ENCODE measurements at places on chromosomes 11 and 22.

GRCh38 chr11:28756977-28757376, 648.8 kb downstream of the METTL15 start:
- DNase-seq, result no peak

DNA sequence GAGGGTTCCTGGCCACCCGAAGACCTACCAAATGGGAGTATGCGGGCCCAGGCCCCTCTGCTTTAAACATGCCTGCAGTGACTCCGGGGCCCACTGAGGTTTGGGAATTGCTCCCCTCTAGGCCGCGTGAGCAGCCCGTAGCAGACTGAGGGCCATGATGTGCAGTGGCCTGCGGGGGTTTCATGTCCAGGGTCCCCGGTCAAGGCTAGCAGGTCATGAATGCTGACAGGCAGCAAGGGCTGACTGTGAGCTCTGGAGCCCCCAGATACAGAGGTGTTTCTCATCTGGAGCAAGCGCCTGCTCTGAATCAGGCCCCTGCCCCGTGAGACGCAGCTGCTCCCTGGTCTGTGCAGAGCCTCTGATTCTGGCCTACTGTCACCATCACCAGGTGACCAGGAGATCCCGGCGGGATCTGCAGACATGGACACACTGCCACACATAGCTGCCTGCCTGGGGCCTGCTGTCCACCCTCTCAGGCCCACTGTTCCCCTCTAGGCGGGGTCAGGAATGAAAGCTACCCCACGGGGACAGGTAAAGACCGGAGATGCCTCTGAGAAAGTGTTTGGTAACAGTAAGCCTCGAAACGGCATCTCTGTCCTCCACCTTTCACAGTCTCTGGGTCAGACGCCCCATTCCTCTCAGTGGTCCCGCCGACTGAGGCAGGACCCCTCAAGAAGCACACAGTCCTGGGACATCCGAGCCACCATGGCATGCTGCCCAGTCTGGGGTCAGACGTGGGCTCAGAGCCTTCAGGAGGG, 73.3 kb downstream of the PARVB start:
- no peak for DNase-seq

DNA sequence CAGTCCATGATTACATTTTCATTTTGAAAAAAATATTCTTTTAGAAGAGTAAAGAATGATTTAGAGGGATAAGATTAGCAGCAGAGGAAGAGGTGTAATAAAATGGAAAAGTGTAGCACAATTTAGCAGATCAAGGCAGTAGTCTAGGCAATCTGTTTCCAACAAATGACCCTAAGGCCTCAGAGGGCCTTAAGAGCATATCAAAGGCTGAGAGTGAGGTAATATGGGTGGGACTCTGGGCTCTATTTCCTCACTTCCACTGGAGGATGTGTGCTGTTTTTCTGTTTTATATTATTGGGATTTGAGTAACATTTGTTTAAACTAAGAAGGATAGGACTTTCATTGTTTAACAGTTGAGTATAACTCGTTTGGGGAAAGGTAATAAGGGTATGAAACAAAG, 28.8 kb downstream of the CCDC81 start:
- DNase-seq, result no peak

DNA sequence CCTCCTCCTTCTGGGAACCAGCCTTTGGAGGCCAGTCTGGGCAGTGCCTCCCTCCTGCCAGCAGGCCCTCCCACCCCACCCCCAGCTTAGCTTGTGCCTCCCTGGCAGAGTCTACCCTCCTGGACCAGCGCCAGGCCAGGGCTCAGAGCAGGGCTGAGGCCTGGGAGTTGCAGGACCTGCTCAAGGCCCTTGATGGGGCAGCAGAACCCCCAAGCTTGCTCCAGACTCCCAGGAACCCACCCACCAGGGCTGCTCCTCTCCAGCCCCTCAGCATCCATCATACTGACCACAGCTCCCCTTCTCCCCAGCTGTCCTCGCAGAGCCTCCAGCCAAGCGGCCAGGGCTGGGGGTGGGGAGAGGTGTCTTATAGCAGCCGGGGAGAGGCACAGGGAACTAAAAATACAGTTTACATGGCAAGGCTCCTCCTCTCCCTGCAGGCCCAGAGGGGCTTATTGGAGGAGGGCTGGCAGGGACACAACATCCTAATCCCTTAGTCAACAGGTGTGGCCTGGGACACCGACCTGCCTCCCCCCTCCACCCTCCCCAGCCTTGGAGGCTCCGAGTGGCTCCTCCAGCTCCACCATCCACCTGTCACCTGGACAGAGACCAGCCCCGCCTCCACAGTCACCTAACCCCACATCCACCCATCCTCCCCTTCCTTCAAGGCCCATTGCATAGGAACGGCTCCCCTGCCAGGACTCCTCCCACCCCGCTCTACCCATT, 5.2 kb upstream of the MB start:
- DNase-seq, result no peak

DNA sequence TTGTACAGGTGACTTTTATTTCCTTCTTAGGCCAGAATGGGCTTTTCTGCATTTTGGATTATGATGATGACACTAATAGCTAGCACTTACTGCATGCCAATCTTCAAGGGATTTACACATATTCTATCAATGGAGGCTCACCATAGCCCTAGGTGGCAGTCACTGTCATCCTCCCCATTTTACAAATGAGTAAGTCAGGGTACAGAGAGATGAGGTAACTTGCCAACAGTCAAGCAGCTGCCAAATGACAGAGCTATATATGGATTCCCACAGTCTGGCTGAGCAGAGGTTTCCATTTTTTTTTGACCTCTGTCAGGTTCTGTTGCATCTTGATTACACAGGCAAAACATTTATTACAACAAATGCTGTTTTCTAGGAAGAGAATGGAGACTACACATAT, 23.8 kb upstream of the C11orf96 start:
- no peak for DNase-seq

- DNase-seq, result no peak
Measured at GRCh38 chr22:20859615-20860014, 808 bp downstream of the SNAP29 start.

DNA sequence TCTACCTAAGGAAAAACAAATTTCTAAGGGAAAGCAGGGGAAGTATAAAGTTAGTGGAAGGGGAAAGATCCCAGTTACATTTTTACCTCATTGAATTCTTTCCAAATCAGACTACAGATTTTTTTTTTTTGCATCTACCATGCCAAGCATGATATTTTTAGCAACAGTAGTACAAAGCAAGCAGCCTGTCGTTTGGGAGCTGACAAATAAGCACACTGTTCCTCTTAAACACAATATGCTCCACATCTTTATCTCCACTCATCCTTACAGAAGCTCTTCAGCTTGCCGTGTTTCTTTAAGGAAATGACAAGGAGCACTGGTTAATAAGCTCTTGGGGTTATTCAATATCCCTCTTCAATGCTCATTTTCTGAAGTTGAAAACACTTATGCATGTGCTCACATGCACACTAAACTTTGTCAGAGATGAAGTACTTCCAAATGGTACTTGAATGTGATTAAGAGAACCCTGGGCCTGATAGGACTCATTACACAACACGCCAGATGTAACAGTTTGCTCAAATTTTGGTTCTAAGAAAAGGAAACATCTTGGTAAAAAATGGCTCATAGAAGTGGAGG, 53.8 kb downstream of the PAX6 start:
- DNase-seq, result no peak

DNA sequence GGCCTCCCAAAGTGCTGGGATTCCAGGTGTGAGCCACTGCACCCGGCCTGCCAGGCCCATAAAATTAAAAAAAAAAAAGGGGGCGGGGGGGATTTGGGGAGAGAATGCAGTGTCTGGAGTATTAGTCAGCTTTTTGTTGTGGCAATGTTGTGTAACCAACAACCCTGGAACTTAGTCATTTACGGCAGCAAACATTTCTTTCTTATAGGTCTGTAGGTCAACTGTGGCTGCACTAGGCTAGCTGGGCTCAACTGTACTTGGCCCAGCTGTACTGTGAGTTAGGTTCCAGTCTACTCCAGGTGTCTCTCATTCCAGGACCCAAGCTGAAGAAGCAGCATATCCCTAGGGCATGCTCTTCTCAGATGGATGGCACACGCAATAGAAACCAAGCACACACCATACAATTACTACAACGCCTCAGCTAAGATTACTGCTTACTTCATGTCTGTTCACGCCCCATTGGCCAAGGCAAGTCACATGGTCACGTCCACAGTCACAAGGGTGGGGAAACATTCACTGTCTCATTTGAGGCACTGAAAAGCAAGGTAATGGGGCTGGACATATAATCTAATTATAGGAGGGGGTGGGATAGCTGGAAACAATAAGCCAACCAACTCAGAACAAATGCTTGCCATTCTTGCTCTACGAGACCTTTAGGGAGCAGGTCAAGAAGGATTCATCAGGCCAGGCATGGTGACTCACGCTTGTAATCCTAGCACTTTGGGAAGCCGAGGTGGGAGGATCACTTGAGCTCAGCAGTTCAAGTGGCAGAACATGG, 10.4 kb upstream of the SPINDOC start:
- no peak for DNase-seq

DNA sequence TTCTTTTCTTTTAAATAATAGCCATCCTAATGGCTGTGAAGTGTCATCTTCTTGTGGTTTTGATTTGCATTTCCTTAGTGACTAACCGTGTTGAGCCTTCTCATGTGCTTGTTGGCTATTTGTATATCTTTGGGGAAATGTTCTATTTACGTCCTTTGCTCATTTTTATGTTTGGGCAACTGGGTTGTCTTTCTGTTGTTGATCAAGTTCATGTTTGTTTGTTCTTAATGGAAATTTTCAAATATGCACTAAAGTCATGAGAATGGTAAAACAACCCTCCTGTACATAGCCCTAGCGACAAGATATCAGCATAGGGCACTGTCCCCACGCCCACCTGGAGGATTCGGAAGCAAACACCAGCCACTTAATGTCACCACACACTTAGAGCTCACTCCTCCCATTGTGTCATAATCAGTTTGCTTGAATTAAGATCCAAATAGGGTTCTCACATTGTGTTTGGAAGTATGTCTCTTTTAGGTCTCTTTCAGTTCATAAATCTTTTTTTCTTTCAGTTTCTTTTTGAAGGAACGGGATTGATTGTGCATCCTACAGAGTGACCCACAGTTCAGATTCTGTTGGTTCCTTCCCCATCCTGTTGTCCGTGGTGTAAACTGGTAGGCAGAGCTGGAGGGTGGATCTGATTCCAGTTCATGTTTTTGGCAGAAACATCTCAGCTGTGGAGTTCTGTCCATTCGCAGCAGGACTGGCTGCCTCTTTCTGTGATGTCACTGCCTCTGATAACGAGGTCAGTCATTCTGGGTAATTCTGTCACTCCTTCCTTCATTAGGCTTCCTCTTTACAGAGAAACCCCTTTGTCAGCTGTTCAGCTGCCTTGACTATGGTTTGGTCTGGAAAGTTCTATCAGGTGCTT, 26.4 kb upstream of the ADORA2A start:
- DNase-seq, result no peak

DNA sequence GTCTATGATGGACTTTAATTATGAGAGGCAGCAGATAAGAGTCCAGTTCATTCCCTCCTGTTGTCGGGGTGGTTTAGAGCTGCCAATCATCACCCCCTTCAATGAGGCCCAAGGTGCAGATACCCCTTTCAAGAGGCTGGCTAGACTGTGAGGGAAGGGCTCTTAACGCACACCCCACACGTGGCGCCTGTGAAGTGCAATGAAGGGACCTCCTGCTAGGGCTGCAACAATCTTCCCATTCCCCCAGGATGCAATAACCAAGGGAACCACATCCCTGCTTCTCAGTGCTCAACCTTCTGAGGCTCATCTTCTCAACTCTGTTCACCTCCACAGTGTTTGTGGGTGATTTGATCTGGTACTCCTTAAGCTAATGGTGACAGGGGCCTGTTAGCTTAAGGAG, 19.0 kb downstream of the TENM4 start:
- DNase-seq, result no peak

- DNase-seq, result no peak
Measured at GRCh38 chr22:42022162-42022847, 23.7 kb downstream of the WBP2NL start.

GRCh38 chr11:74282914-74283371, 28.5 kb downstream of the P4HA3 start:
- no peak for DNase-seq

- no peak for DNase-seq
Measured at GRCh38 chr22:30238661-30239487, 7.7 kb downstream of the LIF start.

DNA sequence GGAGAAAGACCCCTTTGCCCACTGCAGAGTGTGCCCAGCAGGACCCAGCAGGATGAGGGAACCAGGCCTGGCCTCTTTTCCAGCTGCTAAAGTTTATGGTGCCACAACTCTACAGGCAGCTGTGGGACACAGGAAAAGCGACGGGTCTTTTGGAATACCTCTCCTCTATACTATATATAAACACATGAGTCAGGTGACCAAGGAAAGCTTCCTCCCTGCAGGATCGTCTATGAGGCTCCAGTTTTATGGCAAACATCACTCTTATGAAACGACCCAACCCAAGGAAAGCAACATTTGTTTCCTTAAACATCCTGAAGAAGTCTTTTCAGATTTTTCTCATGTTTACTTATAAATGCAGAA, 102.8 kb upstream of the AKIP1 start:
- DNase-seq, result no peak
